Right renal pelvis (tissue), 4 donors: ENCODE measurements at places on chromosomes 4 and X. TPM values are rescaled to one million over a fixed set of nuclear protein-coding genes. Genes with fewer than 3 reads are reported as not detected.

DNA sequence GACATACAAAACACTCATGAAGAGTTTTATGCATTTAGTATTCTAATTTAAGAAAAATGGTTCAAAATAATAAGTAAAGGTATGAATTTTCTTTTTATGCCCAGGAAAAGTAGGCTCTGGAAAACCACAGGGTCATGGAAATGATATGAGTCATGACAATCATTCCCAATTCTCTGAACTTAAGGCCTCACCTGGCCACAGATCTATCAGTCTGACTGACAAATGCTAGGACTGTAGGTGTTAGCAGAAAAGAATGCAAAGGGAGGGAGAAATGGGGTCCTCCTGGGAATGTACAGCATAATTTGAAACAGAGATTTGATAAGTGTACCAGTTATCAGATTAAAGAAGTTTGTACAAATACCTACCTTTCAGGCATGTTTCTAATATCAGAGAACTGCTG, 270.5 kb upstream of the ARSJ start:
- no peak for DNase-seq

Gene SMIM10L2A
- polyA plus RNA-seq: 11.0 TPM

- DNase-seq: no peak
Observed at GRCh38 chr4:47485768-47486167, 693 bp downstream of the ATP10D start.

DNA sequence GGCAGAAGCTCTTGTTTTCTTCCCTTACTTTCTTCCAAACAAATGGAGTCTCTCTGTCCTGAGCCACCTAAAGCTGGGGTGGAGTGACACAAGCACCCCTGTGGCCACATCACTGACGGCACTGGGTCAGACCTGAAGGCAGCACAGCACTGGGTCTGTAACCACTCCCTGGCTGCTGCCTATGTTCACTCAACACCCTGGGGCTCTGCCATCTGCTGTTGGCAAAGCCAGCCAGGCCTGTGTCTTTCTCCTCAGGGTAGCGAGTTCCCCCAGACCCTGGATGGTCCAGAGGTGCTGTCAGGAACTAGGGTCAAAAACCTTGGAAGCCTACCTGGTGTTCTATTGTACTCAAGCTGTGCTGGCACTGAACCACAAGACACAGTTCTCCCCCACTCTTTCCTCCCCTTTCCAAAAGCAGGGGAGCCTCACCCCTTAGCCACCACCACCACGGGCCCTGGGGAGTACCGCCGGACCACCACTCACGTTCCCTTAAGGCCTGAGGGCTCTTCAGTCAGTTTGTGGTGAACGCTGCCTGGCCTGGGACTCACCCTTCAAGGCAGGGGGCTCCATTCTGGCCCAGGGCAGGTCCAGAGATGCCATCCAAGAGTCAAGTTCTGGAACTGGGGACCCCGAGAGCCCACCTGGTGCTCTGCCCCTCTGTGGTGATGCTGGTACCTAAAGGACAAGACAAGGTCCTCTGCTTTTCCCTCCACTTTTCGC, 31.5 kb downstream of the TMEM271 start:
- no peak for DNase-seq

Gene ZBTB33
- 31.3 TPM for polyA plus RNA-seq

DNA sequence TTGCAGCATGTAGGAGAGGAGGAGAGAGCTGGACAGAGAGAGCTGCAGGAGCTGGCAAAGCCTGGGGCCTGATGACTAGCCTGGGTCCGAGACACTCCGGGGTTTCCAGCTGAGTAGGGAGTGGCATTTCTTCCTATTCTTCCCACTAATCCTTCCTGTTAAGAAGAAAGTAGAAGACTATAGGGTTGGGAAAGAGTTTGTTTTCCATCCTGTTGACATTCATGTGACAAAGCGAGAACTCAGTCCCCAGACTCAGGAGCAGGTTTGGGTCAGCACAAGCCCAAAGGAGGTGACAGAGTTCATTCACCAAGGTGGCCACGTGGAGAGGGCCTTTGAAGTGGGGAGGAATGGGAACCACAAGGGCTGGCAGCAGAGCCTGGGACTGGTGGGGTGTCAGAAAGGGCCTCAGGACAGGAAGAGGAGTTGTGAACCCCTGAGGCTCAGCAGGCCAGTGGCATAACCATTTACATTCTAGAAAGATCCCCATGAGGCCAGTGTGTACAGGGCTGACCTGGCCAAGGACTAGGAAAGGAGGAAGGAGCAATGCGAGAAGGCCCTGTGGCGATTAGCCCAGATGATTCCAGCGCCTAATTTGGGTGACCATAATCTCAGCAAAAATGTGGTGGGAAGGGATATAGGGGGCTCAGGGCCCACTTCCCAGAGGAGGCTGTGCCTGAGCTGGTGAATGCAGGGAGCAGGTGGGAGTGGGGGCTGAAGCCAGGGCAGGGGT, 3.3 kb upstream of the HAUS3 start:
- DNase-seq: no peak

DNA sequence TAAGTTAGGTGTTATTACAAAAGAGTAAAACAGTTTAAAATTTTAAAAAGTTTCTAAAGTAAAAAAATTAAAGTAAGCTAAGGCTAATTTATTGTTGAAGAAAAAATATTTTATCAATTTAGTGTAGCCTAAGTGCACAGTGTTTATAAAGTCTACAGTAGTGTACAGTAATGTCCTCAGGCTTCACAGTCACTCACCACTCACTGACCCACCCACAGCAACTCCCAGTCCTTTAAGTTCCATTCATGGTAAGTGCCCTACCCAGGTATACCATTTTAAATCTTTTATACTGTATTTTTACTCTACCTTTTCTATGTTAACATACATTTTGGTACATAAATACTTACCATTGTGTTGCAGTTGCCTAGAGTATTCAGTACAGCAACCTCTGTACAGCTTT, 120.3 kb upstream of the DKK2 start:
- DNase-seq: no peak

GRCh38 chr4:52728691-52729240, 22.5 kb downstream of the ERVMER34-1 start:
- DNase-seq: no peak

- DNase-seq: no peak
Observed at GRCh38 chr4:113113151-113113550, 63.7 kb downstream of the ANK2 start.

Gene ATG4A
- 10.9 TPM for polyA plus RNA-seq

Gene RPS6KA6
- 16.9 TPM for polyA plus RNA-seq

DNA sequence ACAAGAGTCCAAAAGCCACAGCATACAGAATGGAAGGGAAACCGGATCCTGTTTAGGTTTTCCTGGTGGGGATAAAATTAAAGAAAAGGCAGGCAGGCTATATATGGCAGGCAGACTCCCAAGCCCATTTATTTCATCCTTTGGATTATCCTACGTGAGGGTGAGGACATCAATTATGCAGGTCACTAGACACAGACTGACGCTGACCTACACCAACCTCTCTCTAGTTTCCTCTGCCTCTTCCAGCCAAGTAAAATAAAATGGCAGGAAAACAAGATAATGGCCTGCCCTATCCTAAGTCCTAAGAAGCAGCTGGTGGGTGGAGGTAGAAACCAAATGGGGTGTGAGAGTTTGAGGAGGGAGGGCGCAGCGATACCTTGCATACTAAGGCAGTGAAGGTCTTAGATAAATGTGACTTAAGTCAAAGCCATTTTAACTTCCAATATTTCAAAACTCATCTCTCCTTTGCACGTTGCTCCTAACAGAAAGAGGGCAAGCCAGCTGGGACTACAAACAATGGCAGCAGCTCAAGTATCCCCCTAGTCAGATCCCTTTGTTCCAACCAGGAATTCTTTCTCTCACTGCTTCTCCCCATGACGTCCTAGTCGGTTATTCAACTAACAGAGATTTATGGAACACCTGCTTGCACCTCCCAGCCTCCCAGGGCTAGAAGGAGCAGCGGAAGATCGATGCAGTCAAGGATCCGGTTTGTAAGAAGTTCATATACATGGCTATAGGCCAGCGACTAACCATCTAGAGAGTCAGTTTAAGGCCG, 72.8 kb downstream of the IRF2 start:
- DNase-seq: no peak

Gene DCLK2
- 13.0 TPM for polyA plus RNA-seq

DNA sequence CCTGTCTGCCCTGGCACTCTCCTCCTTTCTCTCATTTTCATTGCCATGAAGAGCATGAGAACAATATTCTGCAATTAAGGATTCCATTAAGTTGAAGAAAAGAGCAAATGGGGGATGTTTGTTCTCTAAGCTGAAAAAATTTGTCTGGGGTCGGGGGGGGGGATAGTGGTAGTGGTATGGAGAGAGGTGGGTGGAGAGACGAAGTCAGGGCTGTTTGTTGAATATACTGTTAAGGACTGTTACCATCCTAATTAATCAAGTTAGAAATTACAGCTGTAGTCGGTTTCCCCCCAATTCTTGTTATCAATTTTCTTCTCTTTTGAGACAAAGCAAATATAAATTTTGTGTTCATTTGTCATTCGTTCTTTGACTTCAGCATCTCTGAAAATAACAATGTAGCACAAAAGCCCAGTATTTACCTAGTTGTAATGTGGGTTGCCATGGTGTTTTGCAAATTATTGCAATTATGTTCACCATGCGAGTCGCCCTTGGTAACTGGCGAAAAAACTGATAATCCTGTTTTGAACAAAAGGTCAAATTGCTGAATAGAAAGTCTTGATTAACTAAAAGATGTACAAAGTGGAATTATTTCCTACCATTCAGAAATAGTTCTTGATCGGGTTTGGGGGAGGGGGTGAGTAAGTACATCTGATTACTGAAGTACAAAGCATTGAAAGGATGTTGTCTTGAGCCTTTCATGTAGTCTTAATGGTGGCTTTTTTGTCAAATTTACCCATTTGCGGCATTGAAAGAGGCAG, 139.1 kb downstream of the ARX start:
- no peak for DNase-seq

Gene CITED1
- 3.4 TPM for polyA plus RNA-seq

GRCh38 chr4:123966990-123967769, 570.6 kb downstream of the SPRY1 start:
- DNase-seq: no peak

Gene MAGEA1
- not detected for polyA plus RNA-seq

DNA sequence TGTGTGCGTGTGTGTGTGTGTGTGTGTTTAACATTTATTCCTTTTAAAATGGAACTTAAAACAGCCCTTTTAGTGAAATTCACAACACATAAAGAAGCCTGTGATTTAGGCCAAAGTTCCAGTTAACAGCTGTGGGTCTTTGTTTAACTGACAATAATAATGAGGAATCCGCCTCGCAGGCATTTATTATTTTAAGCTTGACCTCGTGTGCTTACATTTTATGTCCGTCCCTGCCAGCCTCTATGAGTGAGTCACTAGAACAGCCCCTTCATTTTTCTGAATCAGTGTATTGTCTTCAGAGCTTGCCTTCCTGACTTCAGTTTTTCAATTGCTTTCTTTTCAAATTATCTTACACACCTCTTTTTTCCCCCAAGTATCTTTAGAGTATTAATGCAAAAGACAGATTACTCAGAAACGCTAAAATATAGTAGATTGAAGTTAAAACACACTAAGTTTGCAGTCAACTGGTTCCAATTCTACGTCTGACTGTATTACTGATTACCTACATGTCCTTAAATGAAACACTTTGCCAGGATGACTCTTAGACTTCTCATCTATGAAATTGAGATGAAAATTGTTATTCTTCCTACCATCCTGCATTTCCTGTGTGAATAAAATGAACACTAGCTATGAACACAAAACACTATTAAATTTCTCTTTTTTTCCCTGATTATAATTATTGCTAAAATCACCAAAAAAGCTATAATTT, 319.6 kb upstream of the HS3ST1 start:
- DNase-seq: no peak

Gene BCAP31
- 206 TPM for polyA plus RNA-seq

- peak; percentile 15 for DNase-seq
Observed at GRCh38 chr4:22897520-22898108, 204.9 kb downstream of the GBA3 start.
